ENCODE measurements at places on chromosomes 7 and 10.

- DNase-seq = no peak
These were observed 57.1 kb downstream of the AOAH start for GRCh38 chr7:36667007-36667745.

GRCh38 chr7:30315589-30315988, 31.2 kb downstream of the ZNRF2 start:
- DNase-seq = no peak

- no peak for DNase-seq
These were observed 197.3 kb upstream of the PLXNA4 start for GRCh38 chr7:132773527-132773956.

DNA sequence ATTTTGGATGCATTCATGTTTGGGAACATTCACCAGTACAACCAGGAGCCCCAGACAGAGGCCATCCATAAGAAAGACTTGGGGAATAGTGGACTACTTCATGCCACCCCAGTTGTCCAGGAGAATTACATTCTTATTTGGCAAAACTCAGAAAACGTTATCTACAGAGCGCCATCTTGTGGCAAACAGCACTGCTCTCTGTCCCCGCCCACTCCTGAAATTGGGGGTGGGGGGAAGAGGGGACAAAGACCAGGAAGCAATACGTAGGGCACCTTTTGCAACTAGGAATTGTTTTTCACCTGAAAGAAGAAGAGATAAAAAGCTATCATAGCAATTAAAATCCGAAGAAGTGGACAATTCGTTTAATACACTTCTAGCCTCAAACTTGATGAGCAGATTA, 134.6 kb upstream of the MGMT start:
- no peak for DNase-seq

GRCh38 chr7:24475166-24475961, 97.9 kb upstream of the PALS2 start:
- no peak for DNase-seq

DNA sequence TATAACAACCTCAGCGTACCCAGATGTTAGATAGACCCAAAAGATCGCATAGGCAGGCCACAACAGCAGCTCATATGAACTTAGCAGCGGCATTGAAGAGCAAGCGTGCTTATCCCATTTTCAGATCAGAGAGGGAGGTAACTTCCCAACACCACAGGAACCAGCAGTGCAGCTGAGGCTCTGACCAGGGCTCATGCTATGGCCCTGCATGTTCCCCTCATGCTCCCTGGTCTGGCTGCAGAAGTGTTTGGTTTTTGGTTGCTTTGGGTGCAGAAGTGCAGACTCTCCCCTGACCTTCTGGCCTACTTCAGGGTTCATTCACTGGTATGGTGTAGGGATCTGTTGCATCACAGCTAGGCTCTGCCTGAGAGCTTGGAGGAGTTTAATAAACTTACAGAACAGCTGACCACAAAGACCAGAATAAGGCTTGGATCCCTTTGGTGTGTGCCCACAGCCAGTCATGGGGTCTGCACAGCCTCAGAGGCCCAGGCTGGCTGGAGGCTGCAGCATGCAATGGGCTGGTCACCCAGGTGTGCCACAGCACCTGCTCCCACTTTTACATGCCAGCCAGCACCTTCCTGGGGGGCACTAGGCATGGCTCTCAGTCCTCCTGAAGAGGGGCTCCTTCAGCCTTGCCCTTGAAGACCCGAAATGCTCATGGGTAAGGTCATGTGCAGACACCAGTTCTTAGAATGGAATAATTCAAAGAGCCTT, 9.1 kb upstream of the CXCL12 start:
- no peak for DNase-seq

DNA sequence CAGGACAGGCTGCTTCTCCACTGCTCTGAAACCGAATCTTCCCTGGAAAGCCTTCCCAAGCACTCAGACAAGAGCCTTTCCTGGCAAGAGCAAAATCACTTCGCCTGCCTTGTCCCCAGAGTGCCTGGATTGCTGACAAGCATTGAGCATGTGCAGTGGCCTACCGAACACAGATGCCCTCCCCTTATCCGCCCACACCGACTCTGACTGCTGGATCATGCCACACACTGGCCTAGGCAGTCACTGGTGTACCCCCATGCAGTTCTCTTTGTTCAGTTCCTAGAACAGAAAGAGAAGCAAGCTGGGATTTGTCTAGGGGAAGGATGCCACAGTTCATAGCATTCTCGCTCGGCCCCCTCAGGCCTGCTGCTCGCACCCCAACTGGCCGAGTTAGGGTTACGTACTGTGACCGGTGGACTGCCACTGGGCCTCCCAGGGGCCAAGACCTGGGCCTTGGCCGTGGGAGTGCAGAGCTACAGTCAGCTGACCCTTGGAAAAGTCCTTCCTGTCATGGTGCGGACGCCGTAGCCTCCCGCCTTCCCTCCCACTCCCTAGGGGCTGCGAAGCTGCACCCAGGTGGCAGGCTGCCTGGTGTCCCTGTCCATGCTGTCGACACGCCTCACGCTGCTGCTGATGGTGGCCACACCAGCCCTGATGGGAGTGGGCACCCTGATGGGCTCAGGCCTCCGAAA, 6.9 kb downstream of the ABCB8 start:
- no peak for DNase-seq

DNA sequence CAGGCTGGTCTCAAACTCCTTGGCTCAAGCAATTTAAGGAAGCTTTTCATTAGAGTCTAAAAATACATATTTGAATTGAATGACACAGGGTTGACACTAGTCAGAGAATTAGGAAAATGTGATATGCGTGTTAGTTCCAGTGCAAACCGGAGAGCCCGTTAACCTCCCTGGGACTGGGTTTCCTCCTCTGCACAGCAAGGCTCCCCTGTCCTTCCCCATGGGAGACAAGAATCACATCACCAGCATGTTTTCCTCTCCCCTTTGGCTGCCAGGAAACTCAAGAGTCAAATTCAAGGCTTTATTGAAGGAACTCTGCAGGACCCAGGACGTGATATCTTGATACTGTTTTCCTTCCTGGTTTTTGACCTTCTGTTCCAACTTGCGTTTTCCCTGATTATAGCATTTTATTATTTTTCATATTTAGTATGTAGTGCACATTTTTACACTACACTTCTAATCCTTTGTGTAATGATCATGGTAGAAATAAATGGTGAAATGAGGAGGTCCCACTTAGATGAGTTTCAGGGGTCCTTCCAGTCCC, 24.9 kb downstream of the GSTO2 start:
- DNase-seq = no peak

DNA sequence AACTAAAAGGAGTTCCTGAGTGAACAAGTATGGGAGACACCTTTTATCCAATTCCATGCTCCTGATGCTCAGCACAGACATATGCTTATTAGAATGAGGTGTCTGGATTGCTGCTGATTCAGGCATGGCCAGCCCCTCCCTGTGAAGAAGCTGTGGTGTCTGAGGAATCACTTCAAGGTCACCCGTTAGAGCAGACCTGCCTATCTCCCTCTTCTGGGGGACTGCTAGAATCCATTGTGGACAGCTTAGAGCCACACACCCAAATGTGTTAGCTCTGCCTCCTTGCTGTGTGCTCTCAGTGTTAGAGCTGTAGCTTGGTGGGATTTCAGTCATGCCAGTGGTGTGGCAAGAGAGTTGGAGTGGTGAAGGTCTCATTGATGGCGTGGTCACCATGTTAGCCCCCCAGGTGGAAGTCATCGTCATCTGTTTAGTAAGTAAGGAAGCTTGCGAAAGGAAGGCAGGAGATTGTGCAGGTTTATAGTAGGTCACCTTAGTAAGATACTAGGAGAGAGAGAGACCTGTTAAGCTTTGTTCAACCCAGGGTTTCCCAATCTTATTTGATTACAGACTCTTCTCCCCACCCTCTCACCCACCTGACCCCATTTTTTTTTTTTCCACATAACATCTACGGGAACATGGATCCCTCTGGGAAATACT, 12.8 kb downstream of the PRXL2A start:
- DNase-seq = no peak

DNA sequence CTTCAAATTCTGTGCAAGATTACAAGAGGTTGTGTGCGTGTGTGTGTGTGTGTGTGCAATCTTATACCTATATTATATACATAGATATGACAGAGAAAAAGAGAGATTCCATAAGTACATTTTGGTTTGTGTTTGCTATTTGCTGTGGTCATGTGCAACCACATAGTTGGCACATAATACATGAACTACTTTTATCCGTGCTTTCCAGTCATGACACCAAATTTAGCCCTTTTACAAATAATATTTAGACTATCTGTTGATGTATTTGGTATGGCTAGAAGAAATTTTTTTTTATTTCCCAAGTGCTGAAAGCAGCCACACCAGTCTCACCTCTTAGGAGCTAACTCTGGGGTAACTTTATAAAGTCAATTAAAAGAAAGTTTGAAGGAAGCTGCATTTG, 63.5 kb upstream of the EGFR start:
- DNase-seq = no peak

DNA sequence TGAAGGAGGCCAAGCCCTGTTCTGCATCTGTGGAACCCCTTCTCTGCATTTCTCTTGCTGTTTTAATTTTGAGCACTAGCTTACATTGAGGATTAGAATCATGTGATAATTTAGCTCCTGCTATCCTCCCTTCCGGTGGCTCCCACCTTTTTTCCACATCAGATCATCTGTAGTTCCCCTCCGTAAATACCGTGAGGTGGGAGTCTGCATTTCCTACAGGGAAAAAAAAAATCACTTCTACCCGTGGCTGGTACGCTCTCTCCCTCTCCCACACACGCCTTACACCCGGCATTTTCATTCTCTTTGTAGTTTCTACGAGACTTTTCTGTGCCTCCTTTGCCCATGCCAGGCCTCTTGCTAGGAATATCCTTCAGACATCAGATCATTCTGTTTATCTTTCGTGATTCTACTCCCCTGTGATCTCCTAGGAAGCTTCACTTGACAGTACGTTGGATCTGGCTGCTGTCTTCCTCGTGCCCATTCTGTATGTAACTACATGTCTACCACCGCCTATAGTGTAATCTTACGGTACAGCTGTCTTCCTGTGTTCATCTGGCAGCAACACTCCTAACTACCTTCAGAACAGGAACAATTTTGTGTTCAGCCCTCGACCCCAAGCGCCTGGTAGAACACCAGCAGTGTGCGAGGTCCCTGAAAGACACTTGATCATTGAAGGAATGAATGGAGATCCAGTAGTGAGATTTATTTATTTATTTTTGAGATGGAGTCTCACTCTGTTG, 41.7 kb upstream of the OCM start:
- DNase-seq = no peak

DNA sequence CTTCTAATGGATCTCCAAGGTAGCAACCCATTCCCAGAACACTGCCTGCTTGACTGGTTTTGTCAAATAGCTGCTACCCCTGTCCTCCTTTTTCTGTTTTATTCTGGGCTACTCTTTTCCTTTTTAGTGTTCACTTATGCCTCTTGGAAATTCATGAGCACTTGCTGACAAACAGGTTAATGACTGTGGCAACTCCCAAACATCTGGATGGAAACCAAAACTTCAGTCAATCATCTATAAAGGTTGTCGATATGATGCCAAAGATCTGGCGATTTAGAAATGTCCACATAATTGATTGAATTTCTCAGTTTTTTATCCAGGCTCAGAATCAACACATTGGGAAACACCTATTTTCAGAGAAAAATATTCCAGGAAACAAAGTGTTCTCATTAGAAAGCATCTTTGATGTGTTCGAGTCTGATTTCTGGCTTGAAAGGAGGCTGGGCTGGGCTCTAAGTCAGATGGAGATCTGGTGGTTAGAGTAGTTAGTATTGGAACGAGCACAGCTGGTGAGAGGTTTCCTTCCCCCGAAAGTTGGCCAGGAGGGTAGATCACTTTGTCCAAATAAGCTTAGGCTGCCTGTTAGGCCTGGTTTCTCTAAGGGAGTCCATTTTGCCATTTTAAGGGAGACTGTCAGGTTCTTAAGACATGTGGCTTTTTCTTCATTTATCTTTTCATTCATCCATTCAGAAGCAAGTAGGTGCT, 17.8 kb downstream of the PAX2 start:
- no peak for DNase-seq

DNA sequence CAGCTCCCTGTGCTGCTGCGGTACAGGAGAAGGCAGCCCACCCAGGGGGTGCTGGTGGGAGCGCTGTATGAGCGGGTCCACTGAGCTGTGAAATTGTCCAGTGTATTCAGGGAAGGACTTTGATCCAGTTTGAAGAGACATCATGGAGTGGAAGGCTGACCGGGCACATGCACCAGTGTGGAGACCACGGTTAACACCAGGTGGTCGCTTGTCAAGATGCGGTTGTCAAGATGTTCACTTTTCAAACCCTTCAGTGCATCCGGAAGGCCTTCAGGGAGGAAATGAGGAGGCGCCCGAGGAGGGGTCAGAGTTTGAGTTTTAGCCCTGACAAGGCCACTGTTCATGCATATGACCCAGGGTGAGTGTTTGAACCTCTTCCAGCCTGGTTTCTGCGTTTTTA, 6.1 kb downstream of the DOCK1 start:
- DNase-seq = no peak

GRCh38 chr10:10657139-10657760, 360.4 kb upstream of the CELF2 start:
- DNase-seq = no peak

DNA sequence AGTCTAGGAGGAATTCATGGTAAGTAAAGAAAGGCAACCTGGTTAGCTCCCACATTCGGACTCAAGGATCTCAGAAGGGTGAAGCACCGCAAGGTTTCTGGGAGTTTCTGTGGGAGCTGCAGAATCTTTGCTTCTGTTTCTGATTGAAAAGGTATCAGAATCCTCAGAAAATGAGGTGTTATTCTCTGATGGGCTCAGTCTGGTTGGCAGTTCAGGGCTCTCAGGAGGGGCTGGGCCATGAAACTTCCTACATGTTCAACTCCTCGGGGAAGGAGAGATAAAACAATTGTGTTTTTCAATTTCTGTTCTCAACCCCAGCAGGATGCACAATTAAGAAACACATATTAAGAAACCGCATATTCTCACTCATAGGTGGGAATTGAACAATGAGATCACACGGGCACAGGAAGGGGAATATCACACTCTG, 9.1 kb downstream of the OR2A7 start:
- no peak for DNase-seq

DNA sequence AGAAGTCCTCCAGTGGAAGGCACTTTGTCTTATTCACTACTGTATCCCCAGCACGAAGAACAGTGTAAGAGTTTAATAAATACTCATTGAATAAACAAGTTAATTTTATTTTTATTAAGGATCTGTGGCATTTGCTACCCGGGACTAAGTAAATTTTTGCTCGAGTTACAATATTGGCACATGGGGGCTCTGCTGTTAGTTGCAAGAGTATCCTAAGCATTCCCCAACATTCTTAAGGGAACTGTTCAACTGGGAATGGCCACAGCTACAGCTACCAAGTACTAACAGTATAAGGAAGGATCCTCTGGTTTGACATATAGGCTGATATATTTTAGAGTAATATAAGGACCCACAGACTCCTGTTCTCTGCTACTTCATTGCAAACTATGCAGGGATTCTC, 8.7 kb upstream of the LRRTM3 start:
- no peak for DNase-seq

DNA sequence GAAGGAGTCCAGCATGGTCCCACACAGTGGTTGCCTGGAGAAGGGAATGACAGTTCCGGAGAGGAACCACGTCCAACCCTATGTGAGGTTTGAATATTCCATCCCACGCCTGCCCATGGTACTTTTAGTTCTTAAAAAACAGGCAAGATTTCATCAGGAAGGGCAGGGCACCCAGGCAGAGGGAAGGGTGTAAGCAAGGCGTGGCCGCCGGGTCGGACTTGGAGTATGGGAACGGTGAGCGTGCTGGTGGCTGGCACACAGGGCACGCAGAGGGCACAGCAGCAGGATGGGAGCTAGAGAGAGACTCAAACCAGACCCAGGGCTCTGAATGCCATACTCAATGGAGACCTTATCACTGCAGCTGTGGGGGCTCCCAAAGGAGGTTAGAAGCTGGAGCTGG, 34.3 kb downstream of the FAM53B start:
- no peak for DNase-seq

Data from stimulated activated CD8-positive, alpha-beta memory T cell treated with anti-CD3 and anti-CD28 coated beads, Interleukin-15, amount 100 ng/mL, for 48 hours (primary cell).